ENCODE measurements at places on chromosomes 13 and 19. TPM values are rescaled to one million over a fixed set of nuclear protein-coding genes. Genes with fewer than 3 reads are reported as not detected.

DNA sequence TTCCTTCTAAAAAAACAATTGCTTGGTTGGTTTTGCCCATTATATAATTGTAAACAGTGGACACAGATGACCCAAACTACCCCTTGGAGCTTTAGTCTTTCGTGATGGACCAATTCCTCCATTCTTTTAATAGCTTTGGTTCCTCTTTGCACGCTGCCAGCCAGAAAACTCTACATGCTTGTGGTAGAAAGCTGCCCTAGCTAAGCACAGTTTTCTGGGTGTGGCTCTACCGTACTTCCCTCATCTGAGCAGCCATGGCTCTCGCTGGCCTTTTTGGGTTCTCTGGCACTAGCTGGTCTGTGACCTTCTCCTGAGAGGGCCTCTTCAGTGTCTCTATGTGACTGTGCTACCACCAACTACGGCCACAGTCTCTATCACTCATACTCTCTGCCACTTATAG lies 29.9 kb upstream of the CEBPA start:
- no peak for DNase-seq

- peak; percentile 28 for DNase-seq
Observed at GRCh38 chr19:50835785-50836542, 2.6 kb upstream of the KLK15 start.

URAD gene
- not detected for total RNA-seq

- no peak for DNase-seq
Observed at GRCh38 chr13:86725105-86725504, 925.9 kb upstream of the SLITRK6 start.

GRCh38 chr19:30662211-30662861 lies 290.2 kb downstream of the ZNF536 start:
- DNase-seq: peak; percentile 50

MYO1F gene
- 0.13 TPM for total RNA-seq

DNA sequence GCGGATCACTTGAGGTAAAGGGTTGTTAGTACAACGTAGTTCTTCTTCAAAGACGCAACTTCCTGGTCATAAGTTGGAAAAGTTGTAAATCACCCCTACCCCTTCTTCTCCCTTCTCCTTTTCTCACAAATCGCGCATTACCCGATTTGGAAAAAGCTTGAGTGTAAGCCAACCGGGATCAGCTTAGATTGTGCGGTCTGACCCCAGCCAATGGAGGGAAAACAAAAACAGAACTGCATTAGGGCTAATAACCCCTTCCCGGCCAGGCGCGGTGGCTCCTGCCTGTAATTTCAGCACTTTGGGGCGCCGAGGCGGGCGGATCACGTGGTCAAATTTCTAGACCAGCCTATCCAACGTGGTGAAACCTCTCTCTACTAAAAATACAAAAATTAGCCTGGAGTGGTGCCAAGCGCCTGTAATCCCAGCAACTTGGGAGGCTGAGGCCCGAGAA lies 806 bp downstream of the ZNF90 start:
- DNase-seq: no peak

DNA sequence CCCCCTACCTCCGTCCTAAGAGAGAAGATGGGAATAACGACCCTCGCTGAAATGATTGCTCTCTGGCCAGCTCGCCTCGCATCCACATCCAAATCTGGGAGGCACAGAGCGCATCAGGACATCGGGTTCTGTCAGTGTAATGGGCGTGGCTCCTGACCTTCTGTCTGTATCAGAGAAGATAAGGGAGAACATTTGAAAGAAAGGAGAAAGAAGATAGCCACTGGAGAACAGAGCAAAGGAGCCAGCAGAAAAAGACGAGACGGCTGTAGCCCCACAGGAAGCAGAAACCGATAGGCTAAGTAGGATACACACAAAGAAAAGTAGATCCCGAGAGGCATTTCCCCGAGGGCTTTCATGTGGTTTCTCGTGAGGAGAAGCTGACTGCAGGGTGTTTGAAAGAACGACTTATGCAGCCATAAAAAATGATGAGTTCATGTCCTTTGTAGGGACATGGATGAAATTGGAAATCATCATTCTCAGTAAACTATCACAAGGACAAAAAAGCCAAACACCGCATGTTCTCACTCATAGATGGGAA lies 14.0 kb upstream of the GJB2 start:
- DNase-seq: no peak

BST2 gene
- not detected for total RNA-seq

GRCh38 chr19:29418201-29418600 lies 107.6 kb upstream of the VSTM2B start:
- DNase-seq: no peak

DNA sequence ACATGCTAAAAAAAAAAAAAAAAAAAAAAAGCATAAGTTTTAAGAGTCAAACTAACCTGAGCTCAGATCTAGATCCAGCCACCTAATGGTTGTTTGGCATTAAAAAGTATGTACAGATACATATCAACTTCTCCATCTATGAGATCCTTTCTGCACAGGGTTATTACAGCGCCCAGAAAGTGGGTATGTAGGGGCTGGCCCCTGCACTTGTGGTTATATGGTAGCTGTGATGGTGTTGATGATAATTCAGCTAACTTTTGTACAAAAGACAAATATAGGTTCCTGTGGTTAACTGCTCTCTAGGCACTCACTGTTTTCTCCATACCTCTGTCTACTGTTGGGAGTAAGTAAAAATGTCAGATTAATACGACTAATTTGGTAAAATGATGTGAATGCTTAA lies 81.7 kb downstream of the TNFRSF19 start:
- DNase-seq: no peak

DNA sequence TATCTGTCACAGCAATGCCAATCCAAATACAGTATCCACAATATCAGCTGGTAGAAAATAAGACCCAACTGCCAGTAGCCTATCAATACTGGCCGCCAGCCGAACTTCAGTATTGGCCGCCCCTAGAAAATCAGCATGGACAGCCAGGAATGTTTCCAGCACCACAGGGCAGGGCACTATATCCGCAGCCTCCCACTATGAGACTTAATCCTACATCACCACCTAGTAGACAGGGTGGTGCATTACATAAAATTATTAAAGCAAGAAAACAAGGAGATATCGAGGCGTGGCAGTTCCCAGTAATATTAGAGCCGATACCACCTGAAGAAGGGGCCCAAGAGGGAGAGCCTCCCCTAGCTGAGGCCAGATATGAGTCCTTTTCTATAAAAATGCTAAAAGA lies 111.3 kb downstream of the ZNF486 start:
- no peak for DNase-seq

DNA sequence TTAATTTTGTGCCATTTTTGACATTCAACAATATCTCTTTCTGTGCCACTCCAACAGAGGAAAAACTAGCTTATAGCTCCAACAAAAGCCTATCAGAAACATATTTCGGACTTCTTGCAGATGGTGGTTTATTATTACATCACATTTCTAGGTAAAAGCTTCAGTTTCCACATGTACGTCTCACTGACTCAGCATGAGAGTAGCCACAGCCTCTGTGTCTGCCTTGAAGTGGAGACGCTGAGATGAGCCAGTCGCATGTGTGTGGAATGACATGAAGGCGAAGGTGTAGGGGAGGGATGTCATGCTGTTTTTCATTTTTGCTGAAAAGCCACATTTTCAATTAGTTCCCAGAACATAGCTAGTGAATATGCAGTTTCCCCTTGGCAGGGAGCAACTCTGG lies 598.6 kb downstream of the EFNB2 start:
- no peak for DNase-seq

GRCh38 chr19:35104361-35104760 lies 11.3 kb upstream of the FXYD3 start:
- DNase-seq: no peak

DNA sequence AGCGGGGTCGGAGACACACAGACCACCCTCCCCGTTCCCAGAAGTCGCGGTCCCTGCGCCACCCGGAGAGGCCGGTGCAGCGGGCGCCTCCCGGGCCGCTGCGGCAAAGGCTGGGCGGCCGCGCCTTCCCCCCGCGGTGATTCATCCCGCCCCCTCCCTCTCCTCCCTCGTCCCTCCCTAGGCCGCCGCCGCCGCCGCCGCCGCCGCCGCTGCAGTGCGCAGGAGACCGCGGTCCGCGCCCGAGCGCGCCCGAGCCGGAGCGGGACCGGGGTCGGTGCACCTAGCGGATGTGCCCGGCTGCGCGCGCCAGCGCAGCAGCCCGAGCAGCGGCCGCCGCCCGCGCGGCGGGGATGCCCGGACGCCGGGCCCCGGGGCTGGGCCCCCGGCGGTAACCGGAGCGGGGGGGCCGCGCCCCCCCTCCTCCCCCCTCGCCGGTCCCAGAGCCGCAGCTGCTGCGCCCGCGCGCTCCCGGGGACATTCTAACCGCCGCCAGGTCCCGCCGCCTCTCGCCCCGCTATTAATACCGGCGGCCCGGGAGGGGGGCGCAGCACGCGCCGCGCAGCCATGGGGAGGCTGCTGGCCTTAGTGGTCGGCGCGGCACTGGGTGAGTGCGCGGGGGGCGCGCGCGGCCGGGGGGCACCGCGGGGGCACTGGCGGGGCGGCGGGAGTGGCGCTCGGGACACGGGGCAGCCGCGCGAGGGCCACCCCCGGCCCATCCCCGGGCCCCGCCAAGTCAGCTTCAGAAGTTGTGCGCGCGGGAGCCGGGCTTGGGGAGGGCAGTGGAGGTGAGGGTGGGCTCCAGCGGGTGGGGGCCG lies at the start of gene SCN1B:
TSS of gene SCN1B (plus strand) at position 214 of the 815 bp plus-strand sequence. CDS start at position 565, 351 bp downstream.
- peak; percentile 53 for DNase-seq

SYCN gene
- not detected for total RNA-seq

DNA sequence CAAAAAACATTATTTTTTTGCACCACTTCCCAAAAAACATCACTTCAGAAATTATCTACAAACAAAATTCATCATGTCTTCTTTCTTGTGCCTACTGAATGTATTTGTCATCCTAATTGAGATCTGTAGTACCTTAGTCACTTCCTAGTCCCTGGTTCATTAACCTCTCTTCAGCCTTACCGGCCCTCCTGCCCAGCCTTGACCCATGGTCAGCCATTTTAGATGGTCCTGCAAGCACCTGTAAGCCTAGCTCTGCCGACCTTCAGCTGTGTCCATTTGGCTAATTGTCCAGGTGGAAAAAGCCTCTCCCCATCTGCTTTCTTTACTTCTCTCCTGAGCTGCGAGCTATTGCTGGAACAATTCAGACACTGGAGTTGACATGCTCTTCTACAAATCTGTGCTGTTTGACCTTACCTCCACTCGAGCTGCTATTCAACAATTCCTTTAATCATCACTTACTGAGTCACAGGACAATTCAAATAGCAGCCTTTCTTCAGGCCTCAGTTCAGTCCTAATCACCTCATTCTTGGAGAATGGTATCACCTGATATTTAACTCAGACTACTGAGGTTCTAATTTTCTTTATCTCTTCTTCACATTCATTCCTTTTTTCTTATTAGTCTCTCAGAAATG lies 882.5 kb downstream of the PCDH9 start:
- no peak for DNase-seq

TEKTIP1 gene
- not detected for total RNA-seq

DNA sequence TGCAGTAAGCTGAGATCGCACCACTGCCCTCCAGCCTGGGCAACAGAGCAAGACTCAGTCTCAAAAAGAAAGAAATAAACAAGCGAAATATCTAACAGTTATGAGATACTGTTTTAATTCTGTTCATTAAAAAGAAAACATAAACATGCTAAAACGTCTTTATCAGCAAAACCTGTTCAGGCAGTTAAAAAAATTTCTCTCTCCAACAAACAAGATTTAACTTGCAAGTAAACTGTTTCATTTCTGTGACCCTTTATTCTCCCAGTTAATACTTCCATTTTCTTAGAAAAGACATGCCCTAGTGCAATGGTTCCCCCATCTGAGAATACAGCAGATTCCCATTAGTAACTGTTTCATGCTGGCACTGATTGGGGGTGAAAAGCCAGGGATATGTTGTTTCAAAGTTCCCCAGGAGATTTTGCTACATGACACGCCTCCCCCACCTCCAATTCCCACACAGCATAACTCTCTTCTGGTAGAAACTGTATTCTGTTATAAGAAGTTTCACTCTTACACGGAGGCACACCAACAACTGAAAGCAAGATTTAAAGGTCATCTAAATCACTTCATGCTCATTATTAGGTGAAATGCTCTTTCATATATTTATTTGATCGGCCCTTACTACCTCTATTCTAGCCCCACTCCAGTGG lies 24.4 kb downstream of the ELF1 start:
- no peak for DNase-seq

GSX1 gene
- total RNA-seq: not detected

DNA sequence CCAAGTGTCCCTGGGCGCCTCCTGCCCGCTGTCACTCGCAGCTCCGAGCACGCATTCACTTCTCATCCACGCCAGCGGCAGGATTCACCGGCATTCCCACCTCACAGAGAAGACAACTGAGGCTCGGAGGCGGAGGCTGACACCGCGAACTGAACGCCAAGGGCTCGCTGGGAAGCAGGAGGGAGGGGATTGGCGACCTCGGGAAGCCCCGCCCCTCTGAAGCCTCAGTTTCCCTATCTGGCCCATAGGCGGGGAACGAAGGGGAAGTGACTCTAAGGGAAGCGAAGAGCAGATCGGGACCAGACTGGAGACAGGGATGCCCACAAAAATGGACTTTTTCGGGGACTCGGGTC lies 256 bp downstream of the MICOS13 start:
- DNase-seq: no peak

DNA sequence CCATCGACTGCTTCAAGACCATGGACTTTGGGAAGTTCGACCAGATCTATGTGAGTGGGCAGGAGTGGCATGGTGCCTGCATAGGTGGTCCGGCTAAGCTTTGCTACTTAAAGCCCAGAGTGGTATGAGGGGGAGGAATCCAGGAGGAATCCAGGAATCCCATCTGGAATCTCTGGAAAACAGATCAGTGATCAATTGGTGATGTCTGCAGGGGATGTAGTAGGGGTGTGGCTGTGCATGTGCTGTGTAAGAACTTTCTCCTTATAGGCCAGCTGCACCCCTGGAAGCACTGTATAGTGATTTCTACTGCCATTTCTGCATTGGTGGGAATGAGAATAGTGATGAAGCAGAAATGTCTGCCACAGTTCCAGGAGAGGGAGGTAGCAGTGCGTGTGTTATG lies 23.6 kb downstream of the PNPLA6 start:
- DNase-seq: peak; percentile 11

All from LHCN-M2 (cell line).